ENCODE measurements at places on chromosomes 7 and 10.

DNA sequence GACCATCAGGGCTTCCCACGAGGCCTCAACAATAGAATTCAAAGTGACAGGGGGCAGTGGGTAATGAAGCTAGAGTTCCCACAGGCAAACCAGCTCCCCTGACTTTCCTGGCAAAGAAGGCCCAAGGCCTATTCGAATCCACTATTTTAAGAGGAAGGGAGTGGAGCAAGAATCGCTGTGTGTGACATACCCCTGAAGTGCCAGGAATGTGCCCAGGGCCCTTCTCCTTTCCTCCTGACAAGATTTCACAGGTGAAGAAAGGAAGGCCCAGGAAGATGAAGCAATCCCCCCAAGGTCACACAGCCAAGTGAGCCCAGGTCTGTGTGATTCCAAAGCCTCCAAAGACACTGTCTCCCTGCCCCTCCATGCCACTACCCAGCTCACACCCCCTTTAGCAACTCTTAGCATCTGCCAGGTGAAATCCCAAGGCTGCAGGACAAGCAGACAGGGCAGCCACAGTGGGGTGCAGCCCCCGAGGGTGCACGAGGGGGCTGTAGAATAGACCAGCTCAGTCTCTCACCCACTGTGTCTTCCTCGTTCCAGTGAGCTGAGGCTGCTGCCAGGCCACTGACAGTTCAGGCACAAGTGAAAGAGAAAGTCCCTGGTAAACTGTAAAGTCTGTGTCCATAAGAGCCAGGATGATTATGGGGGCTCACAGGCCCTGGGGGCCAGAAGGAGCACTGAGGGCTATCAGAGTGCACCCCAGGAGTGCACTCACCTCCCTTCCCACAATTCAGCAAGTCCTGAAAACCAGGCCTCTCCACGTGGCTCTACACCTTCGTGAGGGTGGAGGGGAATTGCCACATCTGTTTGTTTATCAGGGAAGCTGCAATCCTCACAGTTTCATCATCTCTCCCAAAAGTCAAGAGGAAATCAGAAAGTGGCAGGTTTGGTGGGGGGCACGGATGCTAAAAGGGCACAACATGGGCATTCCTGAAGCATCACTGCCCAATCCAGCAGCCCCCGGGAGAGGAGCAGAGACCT, 70.8 kb upstream of the ZMIZ1 start:
- DNase-seq = no peak

DNA sequence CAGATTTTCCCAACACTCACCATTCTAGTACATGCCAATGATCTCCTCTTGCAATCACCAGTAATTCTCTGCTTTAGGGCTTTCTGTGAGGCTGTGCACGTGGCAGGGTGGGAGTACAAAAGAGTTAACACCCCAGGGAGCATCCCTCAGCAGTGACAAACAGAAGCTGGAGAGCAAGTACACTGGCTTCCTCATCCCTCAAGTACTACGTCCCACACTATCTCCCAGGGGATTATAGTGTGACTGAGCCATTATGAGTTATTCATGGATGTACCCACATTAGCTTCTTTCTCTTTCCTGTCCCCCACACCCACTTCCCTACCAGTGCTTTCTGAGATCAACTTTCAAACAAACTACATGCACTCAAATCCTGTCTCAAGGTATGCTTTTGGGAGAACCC, 1216.5 kb upstream of the AUTS2 start:
- DNase-seq = no peak

GRCh38 chr7:22613496-22613895, 113.5 kb upstream of the IL6 start:
- DNase-seq = no peak

DNA sequence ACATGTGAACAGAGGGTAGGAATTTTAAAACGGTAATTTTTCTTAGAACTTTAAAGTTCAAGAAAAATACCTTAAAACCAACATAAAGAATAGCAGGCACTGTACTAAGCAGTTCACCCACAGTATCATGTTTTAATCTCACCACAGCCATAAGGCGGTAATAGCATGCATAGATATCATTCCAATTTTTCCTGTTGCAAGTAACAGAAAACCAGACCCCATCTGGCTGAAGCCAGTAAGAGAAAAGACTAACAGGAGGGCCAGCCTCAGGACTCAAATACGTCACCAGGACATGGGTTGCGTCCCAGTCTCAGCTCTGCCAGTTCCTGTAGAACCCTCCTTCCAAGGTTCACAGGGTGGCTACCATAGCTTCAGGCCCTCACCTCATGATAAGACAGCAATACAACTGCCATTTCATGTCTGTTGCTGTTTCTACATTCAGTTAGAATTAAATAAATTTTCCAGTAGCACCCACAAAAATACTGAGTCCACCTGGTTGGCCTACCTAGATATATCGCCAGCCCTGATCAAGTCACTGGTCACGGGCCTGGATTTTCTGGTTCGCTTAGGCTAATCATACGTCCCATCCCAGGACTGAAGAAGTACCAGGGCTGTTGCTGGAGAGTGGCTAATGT, 2.0 kb upstream of the RNF32 start:
- DNase-seq = no peak

DNA sequence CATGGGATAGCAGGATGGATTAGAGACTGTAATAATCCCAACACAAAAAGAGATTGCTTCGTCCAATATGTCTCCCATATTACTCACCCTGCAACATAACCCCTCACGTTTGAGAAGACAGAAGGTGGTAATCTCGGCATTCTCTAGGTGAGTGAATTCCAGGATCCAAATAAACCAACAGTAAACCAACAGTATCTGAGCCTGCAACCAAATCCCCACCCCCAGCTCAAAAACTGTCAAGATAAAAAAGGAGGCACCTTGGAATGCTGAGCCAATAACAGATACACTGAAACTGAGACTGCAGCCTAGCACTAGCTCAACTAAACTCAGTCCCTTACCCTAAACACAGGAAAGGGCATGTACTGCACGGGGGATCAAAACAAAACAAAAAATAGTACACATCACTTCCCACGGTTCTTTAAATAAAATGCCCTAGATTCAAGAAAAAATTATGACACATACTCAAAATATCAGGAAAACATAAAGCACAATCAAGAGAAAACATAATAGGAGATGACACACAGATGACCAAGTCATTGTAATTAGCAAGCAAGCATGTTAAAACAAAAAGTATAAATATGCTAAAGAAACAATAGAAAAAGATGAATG, 28.0 kb downstream of the IPMK start:
- no peak for DNase-seq

GRCh38 chr7:19111474-19112273, 5.8 kb downstream of the TWIST1 start:
- DNase-seq = no peak

DNA sequence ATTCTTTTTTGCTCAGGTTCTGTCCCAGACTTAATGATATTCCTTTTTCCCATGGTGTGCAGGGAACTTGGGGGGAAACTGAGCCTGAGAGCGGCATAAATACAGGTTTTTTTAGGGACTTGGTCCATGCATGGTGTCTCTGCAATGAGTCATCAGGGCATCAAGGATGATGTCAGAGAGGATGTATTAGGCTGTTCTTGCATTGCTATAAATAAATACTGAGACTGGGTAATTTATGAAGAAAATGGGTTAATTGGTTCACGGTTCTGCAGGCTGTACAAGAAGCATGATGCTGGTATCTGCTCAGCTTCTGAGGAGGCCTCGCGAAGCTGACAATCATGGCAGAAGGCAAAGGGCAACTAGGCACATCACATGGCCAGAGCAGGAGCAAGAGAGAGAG, 185.4 kb downstream of the RAB11FIP2 start:
- DNase-seq = no peak

DNA sequence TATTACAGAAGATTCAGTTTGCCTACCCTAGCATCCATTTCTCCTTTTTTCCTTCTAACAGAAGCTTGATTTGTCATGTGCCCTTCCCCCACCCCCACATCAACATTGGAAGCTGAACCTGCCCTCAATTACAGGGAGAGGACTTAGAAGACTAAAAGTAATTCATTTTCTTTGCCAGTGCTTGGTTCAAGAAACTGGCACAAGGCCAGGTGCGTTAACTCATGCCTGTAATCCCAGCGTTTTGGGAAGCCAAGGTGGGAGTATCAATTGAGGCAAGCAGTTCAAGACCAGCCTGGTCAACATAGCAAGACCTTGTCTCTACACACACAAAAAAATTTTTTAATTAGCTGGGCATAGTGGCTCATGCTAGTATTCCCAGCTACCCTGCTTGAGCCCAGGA, 32.6 kb downstream of the CCNJ start:
- no peak for DNase-seq

DNA sequence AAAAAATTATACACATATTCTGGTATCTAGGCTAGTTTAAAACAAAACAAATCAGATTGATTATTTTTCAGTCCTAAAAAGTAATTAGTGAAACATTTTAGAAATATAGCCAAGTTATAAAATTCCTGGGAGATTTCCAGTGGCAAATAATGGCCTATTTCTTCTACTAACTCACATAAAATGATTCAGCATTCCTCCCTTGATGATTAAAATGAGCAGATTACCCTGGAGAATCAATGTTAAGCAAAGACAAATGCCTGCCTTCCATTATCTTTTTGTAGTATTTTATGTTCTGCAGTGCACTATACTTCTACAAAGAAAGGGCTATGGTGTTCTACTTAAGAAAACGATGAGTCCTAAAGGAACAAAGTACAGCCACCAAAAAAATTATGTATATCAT, 53.6 kb downstream of the PARD3 start:
- no peak for DNase-seq
